H7 (cell line): ENCODE measurements at places on chromosomes 2 and 18. TPM values are rescaled to one million over a fixed set of nuclear protein-coding genes. Genes with fewer than 3 reads are reported as not detected.
A peak's percentile ranks its signal among the peaks of the same experiment; 100 is the strongest.

The NYAP2 gene
- total RNA-seq = not detected in 2 replicates

The DCDC2C gene
- total RNA-seq = not detected in 2 replicates

GRCh38 chr2:177817300-177817699, 255.3 kb downstream of the PDE11A start:
- no peak for DNase-seq

DNA sequence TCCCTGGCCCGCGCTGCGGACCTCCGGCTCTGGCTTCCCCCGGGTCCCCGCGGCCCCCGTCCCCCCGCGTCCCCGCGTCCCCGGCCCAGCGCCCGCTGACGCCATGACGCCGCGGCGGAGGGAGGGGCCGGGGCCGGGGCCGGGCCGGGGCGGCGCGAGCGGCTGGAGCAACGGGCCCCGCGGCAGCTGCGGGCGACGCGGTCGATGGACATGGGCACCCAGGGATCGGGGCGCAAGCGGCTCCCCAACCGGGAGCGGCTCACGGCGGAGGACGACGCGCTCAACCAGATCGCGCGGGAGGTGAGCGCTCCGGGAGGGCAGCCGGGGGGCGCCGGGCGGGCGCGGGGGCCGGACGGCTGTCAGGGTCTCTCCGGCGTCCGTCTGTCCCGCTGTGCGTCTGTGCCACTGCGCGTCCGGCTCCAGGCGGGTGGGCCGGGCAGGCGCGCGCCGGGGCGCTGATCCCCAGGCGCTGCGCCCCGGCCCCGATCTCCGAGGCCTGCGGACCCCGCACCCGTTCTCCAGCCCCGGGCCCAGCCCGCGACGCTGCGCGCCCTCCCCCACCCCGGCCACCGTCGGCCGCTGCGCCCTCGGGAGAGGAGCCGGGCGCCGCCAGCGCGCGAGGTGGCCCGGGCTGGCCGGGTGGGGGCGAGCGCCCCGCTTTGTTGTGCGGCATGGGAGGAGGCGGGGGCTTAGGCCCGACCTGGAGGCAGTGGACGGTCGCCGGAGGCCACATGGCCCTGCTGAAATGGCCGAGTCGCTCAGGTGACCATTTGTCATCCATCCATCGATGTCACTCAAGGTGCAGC, at the start of gene LRRFIP1:
Gene LRRFIP1, plus strand, starts transcription at position 147 of the 806 bp plus-strand sequence. Its CDS starts 58 bp downstream, at position 205.
- peak; percentile 84 for DNase-seq

- DNase-seq = no peak
These were observed 6.0 kb downstream of the RETREG2 start for GRCh38 chr2:219184121-219184520.

DNA sequence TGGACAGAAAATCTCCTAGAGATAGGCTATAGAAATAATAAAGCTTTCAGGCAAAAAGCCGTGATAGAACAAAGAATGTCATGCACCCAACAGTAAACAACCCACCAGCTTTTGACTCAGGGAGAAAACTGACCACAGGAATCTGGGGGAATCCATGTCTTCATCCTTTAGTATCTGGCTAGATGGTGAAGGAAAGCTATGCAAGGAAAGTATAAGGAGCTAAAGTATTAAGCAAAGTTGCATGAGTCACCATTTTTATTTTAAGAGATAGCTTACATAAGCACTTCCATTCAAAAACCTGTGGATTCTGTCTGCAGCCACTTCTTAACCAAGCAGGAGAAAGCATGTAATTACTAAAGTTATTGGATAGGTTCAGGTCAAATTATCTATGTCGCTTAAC, 363.8 kb downstream of the LRP1B start:
- DNase-seq = no peak

DNA sequence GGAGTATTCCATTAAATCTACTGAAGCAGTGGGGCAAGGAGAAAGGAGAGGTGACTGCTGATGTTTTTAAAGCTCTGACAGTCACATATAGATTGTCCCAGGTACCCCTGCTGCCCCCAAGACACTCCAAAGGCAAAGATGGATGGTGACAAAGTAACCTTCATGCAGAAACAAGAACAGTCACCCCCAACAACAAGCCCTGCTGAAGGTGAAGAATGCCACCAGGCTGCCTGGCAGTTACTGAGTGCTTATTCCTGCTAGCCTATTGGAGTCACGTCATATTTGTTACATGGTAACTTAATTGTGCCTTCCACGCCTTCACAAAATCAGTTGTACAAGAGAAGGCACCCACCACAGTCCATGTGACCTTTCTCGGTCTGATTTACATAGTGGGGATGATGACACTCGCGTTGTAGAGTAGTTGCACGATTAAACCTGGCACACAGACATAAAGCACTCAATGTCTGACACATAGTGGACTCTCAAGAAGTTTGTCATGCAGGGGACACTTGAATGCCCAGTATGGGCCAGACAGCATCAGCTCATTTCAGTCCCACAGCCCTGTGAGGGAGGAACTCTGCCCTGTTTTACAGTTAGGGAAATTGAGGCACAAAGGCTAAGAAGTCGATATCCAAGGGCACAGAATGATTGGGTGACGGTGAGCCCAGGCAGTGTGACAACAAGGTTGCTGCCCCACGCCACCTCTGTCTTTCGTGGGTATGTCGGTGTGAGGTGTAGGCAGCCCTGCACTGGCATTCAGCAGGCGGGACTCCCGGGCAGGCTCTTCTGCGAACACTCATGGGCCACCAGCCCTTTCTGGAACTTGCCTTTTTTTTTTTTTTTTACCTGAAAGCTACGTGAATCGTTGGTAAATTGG, 62.7 kb downstream of the ZCCHC2 start:
- no peak for DNase-seq
